ENCODE measurements at places on chromosomes 3 and 15. TPM values are rescaled to one million over a fixed set of nuclear protein-coding genes. Genes with fewer than 3 reads are reported as not detected.

Gene RBP2
- not detected for total RNA-seq

Gene PLCB2
- 8.7 TPM for total RNA-seq

Gene WNT5A
- 55.8 TPM for total RNA-seq

Gene C2CD4A
- total RNA-seq = not detected

Gene GOLGA8G
- not detected for total RNA-seq

Gene GUCA1C
- not detected for total RNA-seq

Gene ADGRG7
- total RNA-seq = not detected

Gene CEP152
- 43.2 TPM for total RNA-seq

Gene EFHB
- total RNA-seq = not detected

DNA sequence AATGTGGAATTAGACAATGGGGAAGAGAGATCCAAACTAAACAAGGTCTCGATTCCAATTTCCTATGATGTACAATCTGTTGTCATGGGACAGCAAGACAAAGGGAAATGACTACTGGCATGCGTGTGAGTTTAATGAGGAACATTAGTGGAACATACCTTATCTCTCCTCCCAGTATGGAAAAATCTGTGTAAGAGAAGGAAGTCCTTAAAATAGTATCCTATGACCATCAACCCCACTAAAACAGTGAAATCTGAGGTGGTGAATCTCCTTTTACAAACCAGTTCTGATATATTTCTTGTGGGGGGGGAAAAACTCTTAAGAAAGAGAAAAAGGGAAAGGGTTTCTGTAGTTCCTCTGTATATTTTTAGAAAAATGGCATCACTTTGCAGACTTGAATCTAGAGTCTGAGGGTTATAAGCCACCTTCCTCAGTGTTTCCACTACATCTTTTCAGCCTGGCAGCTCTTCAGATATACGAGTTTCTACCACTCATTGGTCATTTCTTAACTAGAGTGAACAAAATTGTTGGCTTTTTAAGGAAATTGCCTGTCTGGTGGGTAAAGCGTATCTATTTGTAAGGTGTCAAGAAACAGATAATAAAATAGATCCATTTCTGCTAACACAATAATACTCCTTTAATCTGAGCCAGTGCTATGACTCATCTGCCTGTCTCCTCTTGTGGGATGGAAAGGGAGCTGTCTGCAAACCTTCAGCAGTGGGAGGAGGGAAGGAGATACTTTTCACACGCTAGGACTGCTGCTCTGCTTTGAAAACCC, 3.0 kb upstream of the TNFAIP8L3 start:
- H3K4me3 ChIP-seq = no peak overlapping the region
- no peak overlapping the region for H3K27ac ChIP-seq
- no peaks in the 10 kb centered on the region for H3K36me3 ChIP-seq
- H3K4me1 ChIP-seq = no peaks in the 10 kb centered on the region
- DNase-seq = no peak
- no peaks in the 10 kb centered on the region for H3K27me3 ChIP-seq

DNA sequence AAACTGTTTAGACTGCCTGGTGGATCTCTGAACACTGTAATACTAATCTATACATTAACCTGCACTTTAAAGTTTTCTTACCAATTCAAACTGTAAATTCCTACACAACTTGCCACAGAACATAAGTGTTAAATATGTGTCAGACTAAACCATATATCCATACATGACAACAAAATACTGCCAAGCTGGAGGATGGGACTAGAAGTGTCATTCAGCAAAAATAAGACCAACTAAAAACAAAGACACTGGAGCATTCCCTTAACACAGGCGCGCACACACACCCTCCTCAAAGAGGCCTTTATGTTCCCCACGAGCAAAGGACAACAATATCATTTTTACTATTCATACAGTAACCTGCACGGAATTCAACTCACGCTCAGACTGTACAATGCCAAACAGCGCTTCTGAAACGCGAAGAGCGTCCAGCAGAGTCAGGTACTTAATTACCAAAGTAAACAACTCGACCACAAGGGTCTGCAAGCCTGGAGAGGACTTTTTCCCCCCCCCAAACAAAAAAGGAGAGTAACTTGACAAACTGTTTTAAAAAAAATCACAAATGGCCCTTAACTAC, 1.1 kb downstream of the DCUN1D1 start:
- H3K4me3 ChIP-seq = peak overlapping the region; percentile 84
- H3K27ac ChIP-seq = peak overlapping the region; percentile 75
- peaks cover 51% of the 10 kb centered on the region for H3K4me1 ChIP-seq
- H3K27me3 ChIP-seq = no peaks in the 10 kb centered on the region

- DNase-seq = no peak
- no peaks in the 10 kb centered on the region for H3K4me1 ChIP-seq
- no peaks in the 10 kb centered on the region for H3K36me3 ChIP-seq
- H3K27ac ChIP-seq = no peak overlapping the region
These were observed 22.1 kb upstream of the PRR23E start for GRCh38 chr3:127170814-127171213.

DNA sequence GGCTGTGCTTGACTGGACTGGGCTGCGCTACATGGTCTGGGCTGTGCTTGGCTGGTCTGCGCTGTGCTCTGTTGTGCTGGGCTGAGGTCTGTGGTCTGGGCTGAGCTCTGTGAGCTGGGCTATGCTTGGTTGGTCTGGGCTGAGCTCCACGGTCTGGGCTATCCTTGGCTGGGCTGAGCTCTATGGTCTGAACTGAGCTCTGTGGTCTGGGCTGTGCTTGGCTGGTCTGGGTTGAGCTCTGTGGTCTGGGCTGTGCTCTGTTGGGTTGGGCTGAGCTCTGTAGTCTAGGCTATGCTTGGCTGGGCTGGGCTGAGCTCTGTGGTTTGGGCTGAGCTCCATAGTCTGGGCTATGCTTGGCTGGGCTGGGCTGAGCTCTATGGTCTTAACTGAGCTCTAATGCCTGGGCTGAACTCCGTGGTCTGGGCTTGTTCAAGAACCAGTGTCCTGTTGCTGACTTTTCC, 92.0 kb downstream of the PLXNA1 start:
- peak; percentile 93 for DNase-seq
- H3K36me3 ChIP-seq = no peaks in the 10 kb centered on the region
- H3K27me3 ChIP-seq = no peaks in the 10 kb centered on the region
- peaks cover 35% of the 10 kb centered on the region for H3K4me1 ChIP-seq

DNA sequence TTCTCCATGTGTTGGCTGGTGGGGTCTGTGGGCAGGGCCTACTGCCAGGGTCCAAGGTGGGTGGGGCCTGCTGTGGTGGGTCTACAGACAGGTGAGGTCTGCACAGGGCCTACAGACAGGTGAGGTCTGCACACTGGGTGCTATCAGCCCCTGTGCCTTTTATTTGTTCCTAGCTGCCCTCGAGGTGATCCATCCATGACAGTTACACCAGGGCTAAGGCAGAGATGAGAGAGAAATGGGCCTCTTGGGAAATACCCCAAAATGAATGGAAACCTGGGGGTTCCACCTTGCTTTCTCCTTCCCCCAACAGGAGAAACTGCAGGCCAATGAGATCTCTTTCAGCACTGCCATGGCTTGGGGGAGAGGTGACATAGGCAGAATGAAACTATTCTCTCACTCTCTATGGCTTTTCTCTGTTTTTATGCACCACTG, 36.4 kb downstream of the CFAP100 start:
- H3K27ac ChIP-seq = no peak overlapping the region
- no peak for DNase-seq
- no peaks in the 10 kb centered on the region for H3K4me1 ChIP-seq
- no peak overlapping the region for H3K4me3 ChIP-seq
- H3K36me3 ChIP-seq = no peaks in the 10 kb centered on the region

- no peaks in the 10 kb centered on the region for H3K36me3 ChIP-seq
- H3K4me3 ChIP-seq = no peak overlapping the region
- H3K27ac ChIP-seq = no peak overlapping the region
- H3K27me3 ChIP-seq = no peaks in the 10 kb centered on the region
- DNase-seq = no peak
These were observed 790.1 kb upstream of the CFAP20DC start for GRCh38 chr3:59839810-59840515.

- H3K36me3 ChIP-seq = no peaks in the 10 kb centered on the region
- H3K4me1 ChIP-seq = no peaks in the 10 kb centered on the region
- DNase-seq = no peak
- no peak overlapping the region for H3K4me3 ChIP-seq
- H3K27me3 ChIP-seq = no peaks in the 10 kb centered on the region
These were observed 16.9 kb upstream of the APBA2 start for GRCh38 chr15:28868744-28869345.

GRCh38 chr3:195250473-195251251, 20.3 kb downstream of the XXYLT1 start:
- no peaks in the 10 kb centered on the region for H3K36me3 ChIP-seq
- H3K27ac ChIP-seq = no peak overlapping the region
- no peak for DNase-seq
- no peak overlapping the region for H3K4me3 ChIP-seq
- H3K27me3 ChIP-seq = no peaks in the 10 kb centered on the region

- H3K4me3 ChIP-seq = no peak overlapping the region
- H3K27ac ChIP-seq = no peak overlapping the region
- no peak for DNase-seq
- H3K4me1 ChIP-seq = peaks cover 14% of the 10 kb centered on the region
- peaks cover 14% of the 10 kb centered on the region for H3K36me3 ChIP-seq
- no peaks in the 10 kb centered on the region for H3K27me3 ChIP-seq
These were observed 1.5 kb upstream of the EEFSEC start for GRCh38 chr3:128151758-128152274.

DNA sequence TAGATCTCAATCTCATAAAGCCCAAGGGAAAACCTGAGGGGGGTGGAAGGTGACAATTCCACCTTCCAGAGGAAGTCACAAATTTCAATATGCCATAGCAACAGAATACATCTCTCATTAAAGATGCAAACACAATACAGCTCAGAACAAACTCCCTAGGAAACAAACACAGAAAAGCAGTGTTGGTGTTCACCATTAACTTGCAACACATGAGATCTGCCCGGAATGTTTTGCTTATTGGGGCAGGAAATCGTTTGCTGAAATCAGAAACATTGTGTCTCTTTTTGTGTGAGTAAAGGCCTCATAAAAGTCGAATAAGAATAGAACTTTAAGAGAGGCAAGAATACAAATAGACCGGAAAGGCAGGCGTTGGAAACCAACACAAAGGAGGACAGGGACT, 5.8 kb upstream of the RYR3 start:
- H3K36me3 ChIP-seq = no peaks in the 10 kb centered on the region
- no peak for DNase-seq
- H3K4me1 ChIP-seq = no peaks in the 10 kb centered on the region
- H3K27me3 ChIP-seq = no peaks in the 10 kb centered on the region
- H3K27ac ChIP-seq = no peak overlapping the region

- H3K4me1 ChIP-seq = peaks cover 18% of the 10 kb centered on the region
- no peak overlapping the region for H3K4me3 ChIP-seq
- H3K36me3 ChIP-seq = no peaks in the 10 kb centered on the region
- no peaks in the 10 kb centered on the region for H3K27me3 ChIP-seq
These were observed 345.3 kb downstream of the CHST2 start for GRCh38 chr3:143464850-143465249.

DNA sequence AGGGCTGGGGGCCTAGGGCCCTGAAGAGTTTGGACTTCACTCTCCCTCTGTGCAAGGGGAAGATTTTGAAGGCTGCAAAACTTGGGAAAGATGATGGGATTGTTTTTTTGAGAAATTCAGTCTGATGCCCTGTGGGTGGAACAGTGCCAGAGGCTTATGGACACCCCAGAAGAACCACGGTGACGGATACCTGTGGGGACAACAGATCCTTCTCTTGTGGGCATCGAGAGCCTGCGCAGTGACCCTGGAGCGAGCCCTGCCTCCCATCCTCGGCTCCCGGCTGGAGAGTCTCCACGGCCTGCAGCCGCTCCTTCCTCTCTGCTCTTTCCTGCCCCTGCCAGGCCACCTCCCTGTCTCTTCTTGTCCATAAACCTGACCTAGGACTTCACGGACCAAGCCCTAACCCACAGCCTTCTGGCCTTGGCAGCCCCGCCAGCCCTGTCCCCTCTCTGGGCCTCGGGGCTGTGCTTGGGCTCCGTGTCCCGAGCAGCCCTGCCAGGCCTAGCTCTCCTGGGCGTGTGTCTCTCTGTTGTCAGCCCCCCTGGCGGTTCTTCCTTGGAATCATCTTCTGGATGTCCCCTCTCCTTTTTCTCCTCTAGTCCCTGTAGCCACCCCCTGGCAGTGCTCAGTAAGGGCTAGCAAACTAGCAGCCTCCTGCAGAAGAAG, 98.4 kb downstream of the VGLL4 start:
- peaks cover 21% of the 10 kb centered on the region for H3K4me1 ChIP-seq
- no peaks in the 10 kb centered on the region for H3K27me3 ChIP-seq
- no peak overlapping the region for H3K27ac ChIP-seq
- H3K4me3 ChIP-seq = no peak overlapping the region

DNA sequence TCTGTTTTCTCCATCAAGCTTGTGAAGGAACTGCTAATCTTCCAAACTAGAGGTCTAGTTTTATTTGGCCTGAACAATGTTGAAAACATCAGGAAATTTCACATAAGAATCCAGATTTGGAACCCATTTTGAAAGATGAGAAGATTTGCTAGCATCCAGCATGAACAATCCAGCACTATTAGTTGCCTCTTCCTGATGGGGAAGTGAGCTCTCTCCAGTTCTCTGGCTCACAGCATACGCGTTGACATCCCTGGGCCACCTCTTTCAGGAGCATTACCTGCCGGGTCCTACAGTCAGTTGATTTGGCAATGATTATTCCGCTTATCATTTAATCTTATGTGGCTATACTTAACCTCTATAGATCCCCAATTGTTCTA, 10.9 kb downstream of the GPR87 start:
- H3K27ac ChIP-seq = no peak overlapping the region
- H3K4me3 ChIP-seq = no peak overlapping the region
- DNase-seq = no peak

DNA sequence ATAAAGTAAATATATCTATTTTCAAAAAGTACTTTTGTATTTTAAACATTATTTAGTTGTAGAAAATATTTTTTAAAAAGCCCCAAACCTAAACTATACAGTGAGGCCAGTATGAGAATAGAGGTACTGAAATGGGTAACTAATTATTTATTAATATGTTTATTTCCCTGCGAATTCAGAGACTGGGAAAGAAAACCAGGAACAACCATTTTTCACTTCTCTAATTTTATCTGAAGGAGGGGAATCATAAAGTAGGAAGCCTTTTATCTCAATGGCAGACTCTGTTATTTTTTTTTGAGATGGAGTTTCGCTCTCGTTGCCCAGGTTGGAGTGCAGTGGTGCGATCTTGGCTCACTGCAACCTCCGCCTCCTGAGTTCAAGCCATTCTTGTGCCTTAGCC, 63.6 kb upstream of the TRAK1 start:
- no peak overlapping the region for H3K4me3 ChIP-seq
- peaks cover 49% of the 10 kb centered on the region for H3K4me1 ChIP-seq
- H3K36me3 ChIP-seq = no peaks in the 10 kb centered on the region
- H3K27me3 ChIP-seq = no peaks in the 10 kb centered on the region
- DNase-seq = no peak

- no peak for DNase-seq
- no peaks in the 10 kb centered on the region for H3K27me3 ChIP-seq
- no peaks in the 10 kb centered on the region for H3K4me1 ChIP-seq
- H3K27ac ChIP-seq = no peak overlapping the region
- no peaks in the 10 kb centered on the region for H3K36me3 ChIP-seq
These were observed 42.2 kb downstream of the PXYLP1 start for GRCh38 chr3:141273700-141274410.

GRCh38 chr3:176919836-176920765, 277.2 kb downstream of the TBL1XR1 start:
- no peaks in the 10 kb centered on the region for H3K36me3 ChIP-seq
- H3K4me1 ChIP-seq = no peaks in the 10 kb centered on the region
- no peaks in the 10 kb centered on the region for H3K27me3 ChIP-seq
- DNase-seq = no peak

- H3K36me3 ChIP-seq = no peaks in the 10 kb centered on the region
- DNase-seq = no peak
- no peaks in the 10 kb centered on the region for H3K27me3 ChIP-seq
- H3K4me3 ChIP-seq = no peak overlapping the region
- H3K27ac ChIP-seq = no peak overlapping the region
- no peaks in the 10 kb centered on the region for H3K4me1 ChIP-seq
These were observed 8.0 kb downstream of the DNAJA4 start for GRCh38 chr15:78272316-78272715.
